Stimulated activated CD8-positive, alpha-beta memory T cell treated with anti-CD3 and anti-CD28 coated beads, Interleukin-15, amount 100 ng/mL, for 24 hours (primary cell): ENCODE measurements at places on chromosomes 6 and 20.

- DNase-seq: no peak
Observed at GRCh38 chr6:9192405-9192909, 757.1 kb upstream of the SLC35B3 start.

DNA sequence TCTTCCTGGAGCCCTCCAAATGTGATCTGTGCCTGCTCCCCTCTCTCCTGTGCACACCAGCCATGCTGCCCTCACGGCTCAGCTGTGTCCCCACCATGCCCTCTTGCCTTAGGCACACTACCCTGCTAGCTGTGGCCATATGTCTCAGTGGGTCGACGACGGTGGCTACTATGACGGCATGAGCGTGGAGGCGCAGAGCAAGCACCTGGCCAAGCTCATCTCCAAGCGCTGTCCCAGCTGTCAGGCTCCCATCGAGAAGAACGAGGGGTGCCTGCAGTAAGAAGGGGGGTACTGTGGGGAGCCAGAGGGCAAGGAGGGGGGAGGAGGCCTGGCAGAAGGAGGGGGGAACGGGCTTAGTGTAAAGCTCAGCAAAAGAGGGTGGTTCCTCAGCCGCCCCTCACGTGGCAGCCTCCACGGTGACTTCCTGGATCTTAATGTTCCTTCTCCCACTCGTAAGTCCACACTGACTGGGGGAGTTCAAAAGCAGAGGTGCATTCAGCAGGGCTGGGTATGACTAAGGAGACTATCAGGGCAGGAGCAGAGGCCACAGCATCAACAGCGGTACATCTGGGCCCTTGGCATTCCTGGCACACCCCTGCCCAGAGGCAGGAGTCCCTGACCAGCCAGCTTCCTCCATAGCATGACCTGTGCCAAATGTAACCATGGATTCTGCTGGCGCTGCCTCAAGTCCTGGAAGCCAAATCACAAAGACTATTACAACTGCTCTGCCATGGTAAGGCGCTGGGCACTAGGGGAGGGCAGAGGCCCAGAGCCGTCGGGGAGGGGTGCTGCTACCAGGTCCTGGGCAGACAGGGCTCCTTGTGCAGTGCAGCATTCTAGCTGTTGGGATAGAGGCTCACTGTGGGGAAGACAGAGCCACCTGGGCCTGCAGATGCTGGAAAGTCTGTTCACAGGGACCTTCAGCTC, 8.0 kb downstream of the DNPH1 start:
- no peak for DNase-seq

DNA sequence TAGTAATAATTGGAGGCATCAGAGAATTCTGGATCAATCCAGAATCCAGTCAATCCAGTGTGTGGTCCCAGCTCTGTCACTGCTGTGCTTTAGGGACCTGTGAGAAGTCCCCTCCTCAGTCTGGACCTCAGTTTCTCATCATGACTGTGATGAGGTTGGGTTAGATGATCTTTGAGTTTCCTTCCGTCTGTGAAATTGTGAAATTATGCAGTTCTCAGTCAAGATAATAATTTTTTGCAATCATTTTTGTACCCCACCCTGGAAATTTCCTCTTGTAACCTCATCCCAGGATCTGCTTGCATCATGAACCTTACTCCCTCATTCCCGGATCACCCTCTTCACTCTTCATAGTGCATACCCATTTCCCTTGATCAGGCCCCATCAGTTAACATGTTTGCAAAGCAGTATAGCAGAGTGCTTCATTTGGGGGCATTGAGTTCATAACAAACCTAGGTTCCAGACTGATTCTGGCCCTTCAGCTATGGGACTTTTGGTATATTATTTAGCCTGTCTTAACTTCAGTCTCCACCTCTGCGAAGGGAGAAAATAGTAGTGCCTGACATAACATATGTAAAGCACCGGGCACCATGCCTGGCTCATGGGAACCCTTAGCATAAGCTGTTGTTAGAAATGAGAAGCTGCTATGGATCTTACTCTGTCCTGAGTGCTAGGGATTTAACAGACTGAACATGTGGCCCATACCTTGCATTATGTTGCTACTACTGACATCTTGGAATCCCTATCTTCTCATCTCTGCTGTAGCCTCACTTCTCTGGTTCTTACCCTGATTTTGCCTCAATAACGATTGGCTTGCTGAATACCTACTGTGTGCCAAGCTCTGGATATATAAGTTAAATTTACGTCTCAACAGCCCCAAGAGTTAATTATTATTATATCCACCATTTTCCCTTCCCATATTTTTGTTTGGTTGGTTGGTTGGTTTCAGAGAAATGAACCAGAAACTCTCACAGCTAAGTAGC, 1.3 kb downstream of the ZNF76 start:
- DNase-seq: no peak

DNA sequence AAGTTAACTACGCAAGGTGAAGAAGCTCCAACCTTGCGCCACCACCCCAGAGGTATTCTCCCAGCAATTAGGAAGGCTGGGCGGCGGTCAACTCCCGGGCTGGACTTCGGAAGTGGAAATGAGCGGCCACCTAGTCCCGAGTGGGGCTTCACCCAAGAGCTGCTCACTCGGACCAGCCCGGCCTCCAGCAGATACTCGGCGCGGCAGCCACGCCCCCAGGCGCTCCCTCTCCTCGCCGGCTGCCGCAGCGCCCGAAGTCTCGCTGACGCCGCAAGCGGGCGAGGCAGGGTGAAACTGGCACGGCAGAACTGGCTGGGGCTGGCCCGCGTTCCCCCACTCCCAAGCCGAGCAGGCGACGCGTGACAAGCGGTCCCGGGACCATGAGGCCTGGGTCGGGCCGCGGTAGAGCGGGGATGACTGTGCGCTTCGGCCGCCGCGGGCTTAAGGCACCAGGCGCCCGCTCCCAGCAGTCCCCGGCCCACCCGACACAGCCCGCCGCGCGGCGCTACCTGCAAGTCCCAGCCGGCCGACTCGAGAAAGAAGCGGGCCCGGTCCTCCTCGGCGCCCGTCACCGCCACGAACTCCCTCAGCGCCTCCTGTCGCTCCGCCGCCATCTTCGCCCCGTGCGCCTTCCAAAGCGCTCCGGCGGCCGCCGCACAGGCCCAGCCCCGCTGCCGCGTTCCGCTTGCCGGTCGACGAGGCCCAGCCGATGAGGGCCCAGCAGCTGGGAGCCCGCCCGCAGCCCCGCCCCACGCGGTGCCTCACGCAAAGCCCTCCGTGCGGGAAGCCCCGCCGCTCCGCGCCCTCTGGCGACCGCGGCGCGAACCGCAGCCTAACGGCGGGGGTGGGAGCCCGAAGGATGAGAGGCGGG, at the start of gene NSFL1C:
Gene NSFL1C, minus strand, starts transcription at position 639 of the 871 bp plus-strand sequence. Its CDS starts 25 bp downstream, at position 614.
- DNase-seq: peak; percentile 99

DNA sequence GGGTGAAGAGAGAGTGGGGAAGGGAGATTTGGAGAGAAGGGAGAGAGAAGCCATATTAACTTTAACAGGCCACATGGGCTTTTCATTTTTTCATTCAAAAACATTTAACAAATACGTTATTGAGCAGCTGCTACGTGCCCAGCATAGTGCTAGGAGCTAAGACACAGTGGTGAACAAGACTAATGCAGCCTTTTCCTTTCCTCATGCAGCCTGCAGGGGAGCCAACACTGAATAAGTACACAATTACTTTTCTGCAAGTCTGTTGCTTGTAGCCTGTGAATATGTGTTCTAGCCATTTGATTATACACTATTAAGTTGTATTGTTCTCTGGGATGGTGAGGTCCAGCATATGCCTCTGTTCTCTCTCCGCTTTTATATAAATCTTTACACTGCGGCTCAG, 1.9 kb upstream of the BLOC1S5 start:
- no peak for DNase-seq

DNA sequence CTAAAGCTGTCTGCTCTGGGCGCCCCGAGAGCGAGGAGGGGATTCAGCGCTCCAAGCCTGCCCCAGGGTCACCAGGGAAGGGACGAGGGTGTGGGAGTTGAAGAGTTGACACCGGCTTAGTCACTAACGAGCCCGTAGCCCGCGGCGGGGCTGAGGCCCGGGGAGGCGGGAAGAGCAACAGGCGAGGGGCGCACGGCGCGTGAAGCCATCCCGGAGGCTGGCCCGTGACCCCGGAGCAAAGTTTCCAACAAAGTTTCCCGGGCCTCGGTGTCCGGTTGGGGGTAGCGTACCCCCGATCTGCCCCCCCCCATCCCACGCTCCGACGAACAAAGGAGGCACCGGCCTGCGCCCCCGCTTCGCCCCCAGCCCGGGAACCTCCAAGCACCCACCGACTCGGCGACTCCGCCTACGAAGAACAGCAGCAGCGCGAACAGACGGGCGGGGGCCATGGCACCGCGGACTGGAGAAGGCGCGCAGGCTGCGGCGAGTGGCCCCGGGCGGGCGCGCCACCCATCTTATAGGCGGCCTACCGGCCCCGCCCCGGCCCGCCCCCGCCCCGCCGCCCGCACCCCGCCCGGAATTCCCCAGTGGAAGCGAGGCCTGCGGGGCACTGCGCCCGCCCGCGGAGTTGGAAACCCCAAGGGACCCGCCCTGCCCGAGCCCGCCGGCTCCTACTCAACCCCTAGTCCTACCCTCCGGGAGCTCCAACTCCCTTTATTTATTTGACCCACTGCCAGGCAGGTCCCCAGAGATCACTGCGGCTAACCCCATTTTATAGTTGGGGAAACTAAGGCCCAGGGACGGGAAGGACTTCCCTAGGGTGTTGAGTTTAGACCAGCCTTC, at the start of gene SDC4:
Gene SDC4, minus strand, starts transcription at position 489 of the 843 bp plus-strand sequence. Its CDS starts 40 bp downstream, at position 449.
- DNase-seq: peak; percentile 46

- DNase-seq: no peak
Observed at GRCh38 chr6:24689964-24690363, 23.1 kb downstream of the ACOT13 start.

DNA sequence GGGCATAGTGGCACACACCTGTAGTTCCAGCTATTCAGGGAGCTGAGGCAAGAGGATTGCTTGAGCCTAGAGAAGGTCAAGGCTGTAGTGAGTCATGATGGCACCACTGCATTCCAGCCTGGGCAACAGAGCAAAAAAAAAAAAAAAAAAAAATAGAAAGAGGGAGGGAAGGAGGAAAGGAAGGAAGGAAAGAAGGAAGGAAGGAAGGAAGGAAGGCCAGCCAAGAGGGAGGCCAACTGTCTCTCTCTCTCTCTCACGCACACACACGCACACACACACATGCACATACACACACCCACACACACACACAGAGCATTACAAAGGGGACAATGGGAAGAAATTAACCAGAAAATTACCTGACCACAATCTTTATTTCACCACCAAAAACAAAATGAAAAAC, 50.6 kb upstream of the COL9A1 start:
- DNase-seq: no peak

DNA sequence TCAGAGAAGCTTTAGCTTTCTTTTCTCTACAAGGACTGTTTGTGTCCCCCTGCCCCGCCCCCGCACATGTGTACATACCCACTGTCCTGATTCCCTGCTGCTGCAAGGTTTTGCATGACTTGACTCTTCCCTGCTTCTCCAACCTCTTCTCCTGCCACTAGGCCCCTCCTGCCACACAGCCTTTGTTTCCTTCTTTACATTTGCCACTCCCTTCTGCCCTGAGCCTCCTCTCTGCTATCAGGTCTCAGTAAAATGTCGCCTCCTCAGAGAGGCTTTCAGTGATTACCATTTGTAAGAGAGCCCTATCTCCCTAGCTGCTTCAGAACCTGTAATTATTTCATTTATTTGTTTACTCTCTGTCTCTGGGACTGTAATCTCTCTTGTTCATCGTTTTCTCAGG, 56.4 kb upstream of the VSTM2L start:
- DNase-seq: no peak

GRCh38 chr20:14821251-14821650, 483.8 kb upstream of the FLRT3 start:
- DNase-seq: no peak

- DNase-seq: no peak
Observed at GRCh38 chr20:57610261-57610952, 9.8 kb downstream of the ZBP1 start.

- no peak for DNase-seq
Observed at GRCh38 chr6:32785781-32786533, 22.6 kb upstream of the HLA-DQB2 start.

DNA sequence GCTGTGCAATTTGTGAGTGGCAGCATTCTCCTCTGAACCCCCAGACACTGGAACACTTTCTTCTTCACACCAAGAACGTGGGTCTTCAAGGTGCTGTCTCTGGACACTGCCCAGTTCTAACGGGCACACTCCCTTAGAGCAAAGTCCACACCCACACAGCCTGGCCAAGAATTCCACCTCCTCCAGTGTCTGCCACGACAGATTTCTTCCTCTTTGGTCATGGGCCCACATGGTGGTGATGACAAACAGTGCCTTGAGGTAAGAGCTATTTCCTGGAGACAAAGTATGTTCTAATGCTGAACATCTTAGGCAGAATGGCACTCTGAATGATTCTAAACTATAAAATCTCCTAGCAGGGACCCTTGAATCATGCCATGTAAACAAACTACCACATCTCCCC, 25.5 kb upstream of the SSTR4 start:
- DNase-seq: no peak

DNA sequence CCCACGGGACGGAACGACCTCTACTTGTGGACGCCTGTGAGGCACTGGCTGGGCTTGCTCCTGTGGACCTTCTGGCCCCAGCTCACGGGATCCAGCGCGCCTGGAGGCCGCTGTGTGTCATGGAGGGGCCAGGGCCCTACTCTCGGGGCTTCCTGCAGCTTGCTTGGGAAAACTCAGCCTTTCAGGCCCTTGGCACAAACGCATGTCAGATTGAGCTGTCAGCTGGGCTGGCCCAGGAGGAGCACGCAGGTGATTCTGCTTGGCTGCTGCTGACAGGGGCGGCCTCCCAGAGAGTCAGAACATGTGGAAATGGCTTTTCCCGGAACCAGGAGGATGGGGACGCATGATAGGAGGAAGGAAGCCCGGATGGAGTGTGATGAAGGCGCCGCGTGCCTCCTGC, 39.7 kb downstream of the TMEM181 start:
- no peak for DNase-seq

- DNase-seq: no peak
Observed at GRCh38 chr6:135920689-135921088, 69.2 kb downstream of the PDE7B start.

DNA sequence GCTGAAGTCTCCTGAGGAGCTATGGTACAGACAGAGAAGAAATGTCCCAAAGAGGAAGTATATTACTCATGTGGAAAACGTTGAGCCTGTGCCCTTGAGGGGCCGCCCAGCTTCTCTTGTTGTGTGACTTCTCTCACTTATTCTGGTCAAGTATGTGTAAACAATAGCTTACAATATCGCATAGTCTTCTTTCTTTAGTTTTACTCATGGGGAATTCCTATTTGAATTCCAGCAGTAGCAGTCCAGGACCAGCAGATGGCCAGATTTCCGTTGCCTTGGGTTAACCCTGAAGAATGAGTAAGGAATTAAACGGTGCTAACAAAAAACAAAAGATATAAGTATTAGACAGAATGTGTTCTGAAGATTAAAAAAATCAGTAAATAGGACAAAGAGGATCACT, 522.0 kb upstream of the GJE1 start:
- DNase-seq: no peak

- DNase-seq: no peak
Observed at GRCh38 chr6:9173229-9173628, 737.9 kb upstream of the SLC35B3 start.

- DNase-seq: no peak
Observed at GRCh38 chr20:17622086-17622850, 52.4 kb downstream of the DSTN start.

GRCh38 chr6:135183002-135183531, 2.0 kb downstream of the MYB start:
- peak; percentile 38 for DNase-seq

GRCh38 chr6:6105472-6106036, 98.8 kb upstream of the NRN1 start:
- DNase-seq: no peak

GRCh38 chr6:84685983-84686584, 78.3 kb downstream of the TBX18 start:
- DNase-seq: no peak

GRCh38 chr6:12490351-12490903, 200.3 kb downstream of the EDN1 start:
- no peak for DNase-seq
